ENCODE measurements at places on chromosomes 6 and 20. TPM values are rescaled to one million over a fixed set of nuclear protein-coding genes. Genes with fewer than 3 reads are reported as not detected.

Gene MICB
- total RNA-seq = 33.9 TPM

Gene THBD
- total RNA-seq = not detected

Gene EYS
- total RNA-seq = not detected

Gene ZBTB12
- 21.0 TPM for total RNA-seq

Gene NR2E1
- total RNA-seq = not detected

Gene PIGU
- total RNA-seq = 27.7 TPM

Gene ALDH5A1
- total RNA-seq = 308 TPM

Gene SYNE1
- 140 TPM for total RNA-seq

Gene DDO
- not detected for total RNA-seq

Gene PRR18
- 0.13 TPM for total RNA-seq

Gene BLTP3A
- 23.3 TPM for total RNA-seq

Gene RAD21L1
- total RNA-seq = not detected

Gene BPI
- not detected for total RNA-seq

Gene DCDC2
- not detected for total RNA-seq

Gene UST
- 4.1 TPM for total RNA-seq

Gene CASS4
- 0.18 TPM for total RNA-seq

Gene BCAS4
- 166 TPM for total RNA-seq

Gene SIGLEC1
- 0.11 TPM for total RNA-seq

Gene NELFCD
- total RNA-seq = 155 TPM

Gene C6orf89
- total RNA-seq = 30.0 TPM

Gene MATN4
- not detected for total RNA-seq

Gene RIMS4
- not detected for total RNA-seq

Gene NKX2-4
- total RNA-seq = not detected

Gene SYNDIG1
- total RNA-seq = not detected

Gene DEFB132
- not detected for total RNA-seq

Gene PRSS16
- 13.3 TPM for total RNA-seq

Gene SCGN
- not detected for total RNA-seq

Gene SESN1
- total RNA-seq = 13.8 TPM

Gene HTR1B
- not detected for total RNA-seq

Gene IRAK1BP1
- 8.1 TPM for total RNA-seq

Gene SPATA25
- total RNA-seq = 5.8 TPM

Gene ACSS1
- total RNA-seq = 0.40 TPM

Gene PRSS35
- total RNA-seq = not detected

Gene ULBP3
- 4.3 TPM for total RNA-seq

Gene GJA1
- total RNA-seq = not detected

Gene ASIP
- 0.82 TPM for total RNA-seq

Gene MOCS1
- total RNA-seq = not detected

Gene PLA2G7
- total RNA-seq = not detected

Gene C20orf204
- total RNA-seq = 6.7 TPM

Gene CTAGE9
- not detected for total RNA-seq
